ENCODE measurements at places on chromosomes 2 and 18.

DNA sequence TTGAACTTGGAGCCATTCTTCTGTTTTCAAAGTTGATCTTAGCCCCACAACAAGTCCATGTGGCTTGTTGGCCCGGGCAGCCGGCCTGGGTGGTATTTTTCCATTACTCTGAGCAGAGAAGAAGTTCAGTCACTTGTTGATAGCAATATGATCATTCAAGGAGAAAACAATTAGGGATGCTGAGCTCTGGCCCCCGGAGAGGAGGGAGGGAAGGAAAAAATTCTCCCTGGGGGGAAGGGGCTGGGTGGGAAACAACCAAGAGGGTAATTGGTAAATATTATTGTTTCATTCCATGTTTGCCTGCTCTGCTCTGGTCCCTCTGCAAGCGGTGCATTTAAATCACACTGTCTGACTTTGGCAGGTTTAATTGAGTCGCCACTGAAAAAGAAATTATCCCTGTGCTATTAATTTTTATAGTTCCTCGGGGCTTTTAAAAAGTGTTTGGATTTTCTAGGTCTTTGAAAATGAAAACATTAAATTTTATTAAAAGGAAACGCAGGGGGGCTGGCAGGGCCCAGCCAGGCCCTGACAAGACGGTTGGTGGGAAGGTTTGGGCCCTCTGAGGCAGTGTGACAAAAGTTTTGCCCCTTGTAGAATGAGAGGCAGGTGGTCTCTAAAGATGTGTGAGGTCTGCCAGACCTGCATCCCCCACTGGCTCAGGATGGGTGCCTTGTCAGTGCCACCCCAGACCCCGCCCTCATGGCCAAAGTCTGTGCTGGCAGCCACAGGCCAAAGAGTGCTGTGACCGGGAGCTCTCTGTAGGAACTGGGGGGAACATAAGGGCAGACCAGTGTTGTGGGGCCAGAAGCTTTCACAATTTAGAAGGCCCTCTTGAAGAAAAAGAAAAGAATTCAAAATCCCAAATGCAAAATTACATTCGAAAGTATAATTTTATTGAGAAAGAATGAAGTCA is 52.5 kb upstream of the SLC14A2 start:
- no peak for DNase-seq

DNA sequence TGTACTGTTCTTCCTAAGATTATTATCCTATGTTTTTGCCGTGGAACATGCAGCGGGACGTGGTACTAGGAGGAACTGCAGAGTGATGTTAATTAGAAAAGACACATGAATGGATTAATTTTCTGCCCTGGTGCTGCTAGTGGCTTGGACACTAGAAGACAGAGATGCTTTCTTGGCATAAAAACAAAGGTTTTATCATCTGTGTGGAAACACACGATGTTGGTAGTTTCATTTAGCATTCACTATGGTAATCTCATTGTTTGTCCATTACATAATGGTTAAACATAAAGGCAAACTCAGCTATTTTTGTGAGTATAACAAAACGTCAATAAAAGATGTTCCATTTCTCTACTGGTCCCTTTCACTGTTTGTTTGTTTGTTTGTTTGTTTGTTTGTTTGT is 22.8 kb downstream of the COL6A3 start:
- DNase-seq = no peak

DNA sequence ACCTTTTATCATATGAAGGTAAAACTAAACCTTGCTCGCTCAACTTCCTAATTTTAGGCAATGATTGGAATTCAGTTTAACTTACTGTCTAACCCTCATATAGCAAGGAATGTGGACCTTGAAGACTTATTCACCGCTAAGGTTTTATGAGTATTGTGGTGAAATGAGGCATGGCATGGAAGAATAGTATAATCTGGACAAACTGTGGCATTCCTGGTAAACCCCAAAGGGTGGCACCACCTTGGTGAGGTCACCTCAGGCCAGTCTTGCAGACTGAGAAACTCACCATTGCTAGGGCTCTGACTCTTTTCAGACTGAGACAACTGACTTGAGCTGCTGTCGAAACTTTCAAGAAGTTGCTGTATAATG is 51.1 kb upstream of the EHBP1 start:
- DNase-seq = no peak

DNA sequence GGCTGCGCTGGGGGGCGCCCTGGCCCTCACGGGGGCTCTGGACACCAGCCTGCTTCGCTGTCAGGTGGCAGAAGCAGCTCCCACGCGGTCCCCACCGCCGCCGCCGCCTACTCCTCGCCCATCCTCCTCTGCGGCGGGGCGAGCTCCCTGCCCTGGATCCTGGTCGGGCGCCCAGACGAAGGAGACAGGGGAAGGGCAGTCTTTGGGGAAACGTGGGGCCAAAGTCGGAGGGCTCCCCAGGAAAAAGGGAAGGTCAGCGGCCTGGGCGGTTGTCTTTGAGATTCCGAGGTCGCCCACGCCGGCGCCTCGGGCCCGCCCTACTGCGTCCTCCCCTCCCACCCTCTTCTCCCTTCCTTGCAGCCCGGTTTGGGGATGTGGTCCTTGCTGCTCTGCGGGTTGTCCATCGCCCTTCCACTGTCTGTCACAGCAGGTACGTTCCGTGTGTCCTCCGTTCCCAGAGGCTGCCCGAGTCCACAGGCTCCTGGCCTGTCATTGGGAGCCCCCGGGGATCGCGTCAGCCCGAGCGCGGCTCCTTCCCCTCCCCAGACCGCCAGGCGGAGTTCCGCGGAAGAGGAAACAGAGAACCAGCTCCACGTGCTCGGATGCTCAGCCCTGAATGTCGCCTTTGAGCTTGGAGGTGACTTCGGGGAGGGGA is 800 bp downstream of the IL1RL2 start:
- no peak for DNase-seq

DNA sequence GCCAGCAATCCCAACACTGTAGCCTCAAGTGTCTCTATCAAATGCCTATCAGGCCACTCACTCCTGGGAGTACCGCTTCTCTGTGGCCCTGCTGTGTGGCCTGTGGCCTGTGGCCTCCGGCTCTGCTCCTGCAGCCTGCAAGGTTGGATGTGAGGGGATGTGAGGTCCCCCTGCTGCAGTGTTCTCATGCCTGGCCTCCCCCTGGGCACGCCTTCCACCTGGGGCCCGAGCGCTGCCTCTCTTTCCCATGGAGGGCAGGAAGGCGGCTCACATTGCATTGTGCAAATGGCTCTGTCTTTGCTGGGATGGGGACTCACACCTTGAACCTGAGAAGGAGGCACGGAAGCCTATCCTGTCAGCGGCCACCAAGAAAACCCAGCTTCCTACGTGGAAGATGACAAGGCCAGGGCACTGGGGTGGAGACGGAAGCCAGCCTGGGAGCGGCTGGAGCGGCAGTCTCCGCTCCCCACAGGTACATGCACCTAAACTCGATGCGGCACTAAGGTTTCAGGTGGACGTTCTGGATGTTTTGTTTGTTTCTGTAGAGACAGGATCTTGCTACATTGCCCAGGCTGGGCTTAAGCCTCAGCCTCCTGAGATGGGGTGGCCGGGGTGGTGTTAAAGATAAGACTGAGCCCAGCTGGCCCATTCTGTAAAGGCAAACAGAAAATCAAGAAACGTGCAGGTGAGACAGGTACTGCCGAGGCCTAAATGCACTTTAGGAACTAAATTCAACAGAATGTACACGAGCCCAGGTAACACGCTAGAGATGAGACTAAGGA is 140.1 kb downstream of the HDAC4 start:
- DNase-seq = no peak

- DNase-seq = no peak
Measured at GRCh38 chr2:238989484-238989883, 141.6 kb downstream of the TWIST2 start.

DNA sequence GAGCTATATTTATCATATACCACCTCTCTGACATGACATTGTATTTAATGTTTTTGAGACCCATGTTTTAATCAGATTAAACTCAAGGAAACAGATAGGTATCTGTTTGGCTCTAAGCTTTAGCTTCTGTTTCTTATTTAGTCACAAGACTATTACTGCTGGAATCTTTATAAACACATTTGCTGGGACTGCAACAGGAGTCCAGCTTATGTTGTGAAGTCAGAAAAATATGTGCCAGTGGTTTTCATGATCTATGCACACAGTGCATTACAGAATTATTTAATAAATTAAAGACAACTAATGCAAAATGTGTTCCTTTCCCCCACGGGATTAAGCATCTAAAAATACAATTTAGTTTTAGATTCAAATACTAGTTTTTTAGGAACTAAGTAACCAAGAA is 338.9 kb downstream of the ZEB2 start:
- DNase-seq = no peak

GRCh38 chr2:16853088-16853487 is 187.5 kb upstream of the CYRIA start:
- DNase-seq = no peak

GRCh38 chr2:101766871-101767739 is 69.6 kb downstream of the MAP4K4 start:
- no peak for DNase-seq

DNA sequence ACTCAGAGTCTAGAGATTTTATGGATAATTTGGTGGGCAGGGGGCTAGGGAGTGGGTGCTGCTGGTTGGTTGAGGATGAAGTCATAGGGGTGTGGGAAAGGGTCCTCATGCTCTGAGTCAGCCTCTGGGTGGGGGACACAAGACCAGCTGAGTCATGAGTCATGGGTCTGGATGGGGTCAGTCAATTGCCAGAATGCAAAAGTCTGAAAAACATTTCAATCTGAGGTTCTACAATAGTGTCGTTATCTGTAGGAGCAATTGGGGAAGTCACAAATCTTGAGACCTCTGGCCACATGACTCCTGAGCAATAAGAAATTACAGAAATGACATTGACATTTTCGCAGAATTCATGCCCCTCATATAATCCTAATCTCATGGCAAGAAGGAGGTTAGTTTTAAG is 15.1 kb downstream of the NMS start:
- DNase-seq = no peak

GRCh38 chr18:25425024-25425423 is 73.1 kb upstream of the ZNF521 start:
- no peak for DNase-seq

DNA sequence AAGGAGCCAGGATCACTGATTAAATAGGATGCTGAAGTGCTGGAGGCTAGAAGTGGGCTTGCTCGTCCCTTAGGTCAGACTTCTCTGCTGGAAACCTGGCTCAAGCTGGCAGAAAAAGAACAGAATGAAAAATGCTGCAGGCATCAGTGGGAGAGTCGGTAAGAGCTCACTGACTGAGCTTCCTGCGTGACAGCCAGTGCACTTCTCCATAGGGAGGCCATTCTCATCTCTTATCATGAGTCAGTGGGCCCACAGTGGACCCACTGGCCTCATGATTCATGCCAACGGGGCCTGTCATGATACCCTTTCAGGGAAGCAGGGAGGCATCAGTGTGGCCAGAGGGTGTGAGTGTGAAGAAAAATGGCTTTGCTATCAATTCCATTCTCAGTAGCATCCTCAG is 498.2 kb downstream of the PTPRM start:
- DNase-seq = no peak

- no peak for DNase-seq
Measured at GRCh38 chr18:55179425-55179824, 220.2 kb upstream of the CCDC68 start.

DNA sequence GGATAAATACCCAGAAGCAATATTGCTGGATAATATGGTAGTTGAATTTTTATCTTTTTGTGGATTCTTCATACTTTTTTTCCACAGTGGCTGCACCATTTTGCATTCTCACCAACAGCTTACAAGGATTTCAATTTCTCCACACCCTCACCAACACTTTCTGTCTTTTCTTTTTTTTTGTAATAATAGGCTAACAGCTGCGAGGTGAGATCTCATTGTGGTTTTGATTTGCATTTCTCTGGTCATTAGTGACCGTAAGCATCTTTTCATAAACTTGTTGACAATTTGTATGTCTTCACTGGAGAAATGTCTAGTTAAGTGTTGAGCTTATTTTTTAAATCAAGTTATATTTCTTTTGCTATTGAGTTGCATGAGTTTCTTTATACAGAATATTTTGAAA is 17.6 kb upstream of the SLC9A2 start:
- no peak for DNase-seq

DNA sequence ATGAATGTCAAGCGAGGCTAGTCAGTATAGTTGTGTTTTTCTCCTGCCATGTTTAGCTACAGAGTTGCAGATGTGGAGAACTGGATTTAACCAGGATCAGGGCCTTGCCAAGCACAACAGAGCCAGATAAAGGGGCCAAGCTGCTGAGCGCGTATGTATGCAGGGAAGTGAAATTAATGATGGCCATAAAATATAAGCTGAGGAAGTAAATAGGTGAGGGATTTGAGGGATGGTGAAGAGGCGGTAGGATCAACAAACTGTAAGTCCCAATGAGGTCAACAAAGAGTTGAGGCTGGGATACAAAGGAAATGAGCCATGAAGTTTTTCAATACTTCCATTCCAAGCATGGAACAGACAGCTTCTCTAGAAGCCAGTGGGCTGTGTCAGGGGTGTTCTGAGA is 10.6 kb downstream of the LRP2 start:
- no peak for DNase-seq

GRCh38 chr2:169007356-169007755 is 23.8 kb downstream of the ABCB11 start:
- no peak for DNase-seq

DNA sequence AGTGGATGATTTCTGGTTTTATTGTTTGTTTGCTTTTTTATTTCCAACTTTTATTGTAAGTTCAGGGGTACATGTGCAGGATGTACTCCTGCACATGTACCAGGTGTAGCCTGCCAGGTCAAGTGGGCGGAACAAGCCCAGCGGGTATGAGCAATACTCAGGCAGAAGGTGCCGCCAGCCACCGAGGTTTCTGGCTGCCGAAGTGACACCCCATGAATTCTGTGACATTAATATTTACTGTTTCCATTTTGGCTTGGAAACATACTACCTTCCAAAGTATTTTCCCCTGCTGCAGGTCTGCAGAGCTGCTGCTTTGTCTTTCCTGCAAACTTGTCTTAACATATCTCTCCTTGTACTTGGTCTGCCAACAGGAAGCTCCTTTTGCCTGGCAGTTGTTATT is 78.5 kb downstream of the PTPN4 start:
- DNase-seq = no peak

GRCh38 chr2:54466870-54467269 is 10.7 kb downstream of the SPTBN1 start:
- DNase-seq = no peak

- no peak for DNase-seq
Measured at GRCh38 chr2:102359527-102359926, 3.9 kb downstream of the IL18R1 start.

DNA sequence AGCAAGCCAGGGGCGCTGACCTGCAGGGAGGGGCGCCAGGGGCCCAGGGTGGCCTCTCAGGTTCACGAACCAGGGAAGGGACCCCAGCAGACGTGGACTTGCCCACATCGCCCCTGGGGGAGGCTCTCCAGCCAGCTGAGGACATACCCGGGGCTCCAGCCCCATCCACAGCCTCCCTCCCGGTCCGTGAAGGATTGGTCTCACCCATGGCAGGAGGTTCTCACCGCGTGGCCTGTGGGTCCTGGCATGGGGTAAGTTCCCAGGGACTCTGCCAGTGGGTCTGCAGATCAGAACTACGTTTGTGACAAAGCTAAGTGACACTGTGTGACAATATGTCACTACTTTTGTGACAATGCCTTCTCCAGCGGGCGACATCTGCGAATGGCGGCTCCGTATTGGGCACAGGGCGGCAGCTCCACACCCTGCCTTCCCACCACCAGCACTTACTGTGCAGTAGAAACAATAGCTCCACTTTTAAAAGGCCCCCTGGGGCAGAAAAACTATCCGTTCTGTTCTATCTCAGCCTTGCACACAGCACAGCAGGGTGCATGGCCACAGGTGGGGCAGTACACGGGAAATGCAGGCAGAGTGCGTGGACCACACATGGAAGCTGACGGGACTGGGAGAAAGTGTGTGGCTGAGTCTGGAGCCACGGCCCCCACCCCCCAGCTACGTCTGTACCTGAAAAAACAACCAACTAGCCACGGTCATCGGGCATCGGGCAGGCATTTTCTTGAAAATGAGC is 65.2 kb upstream of the CTDP1 start:
- no peak for DNase-seq

- no peak for DNase-seq
Measured at GRCh38 chr18:36128907-36129299, 237 bp downstream of the SLC39A6 start.

Measured in cortex of kidney (tissue), 1 donor.